ENCODE measurements at places on chromosomes 2 and 18.

- no peak for DNase-seq
Observed at GRCh38 chr2:25161055-25161781, 7.2 kb downstream of the POMC start.

DNA sequence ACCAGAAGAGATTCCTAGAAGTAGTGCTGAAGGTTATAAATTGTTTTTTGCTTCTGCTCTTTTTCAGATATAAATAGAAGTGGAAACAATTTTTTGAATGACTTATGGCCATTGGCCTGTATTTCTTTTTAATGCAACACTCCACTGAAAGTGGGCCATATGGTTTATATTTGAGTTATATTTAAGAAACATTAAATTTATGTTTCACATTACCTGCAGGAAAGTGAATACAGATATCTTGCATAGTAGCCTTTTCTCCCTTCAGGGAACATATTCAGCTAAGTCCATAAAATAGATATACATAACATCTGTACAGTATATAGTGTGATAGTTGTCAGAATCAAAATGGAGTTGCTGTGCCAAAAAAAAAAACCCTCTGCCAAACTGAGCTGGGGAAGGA is 53.1 kb upstream of the EFEMP1 start:
- DNase-seq = no peak

DNA sequence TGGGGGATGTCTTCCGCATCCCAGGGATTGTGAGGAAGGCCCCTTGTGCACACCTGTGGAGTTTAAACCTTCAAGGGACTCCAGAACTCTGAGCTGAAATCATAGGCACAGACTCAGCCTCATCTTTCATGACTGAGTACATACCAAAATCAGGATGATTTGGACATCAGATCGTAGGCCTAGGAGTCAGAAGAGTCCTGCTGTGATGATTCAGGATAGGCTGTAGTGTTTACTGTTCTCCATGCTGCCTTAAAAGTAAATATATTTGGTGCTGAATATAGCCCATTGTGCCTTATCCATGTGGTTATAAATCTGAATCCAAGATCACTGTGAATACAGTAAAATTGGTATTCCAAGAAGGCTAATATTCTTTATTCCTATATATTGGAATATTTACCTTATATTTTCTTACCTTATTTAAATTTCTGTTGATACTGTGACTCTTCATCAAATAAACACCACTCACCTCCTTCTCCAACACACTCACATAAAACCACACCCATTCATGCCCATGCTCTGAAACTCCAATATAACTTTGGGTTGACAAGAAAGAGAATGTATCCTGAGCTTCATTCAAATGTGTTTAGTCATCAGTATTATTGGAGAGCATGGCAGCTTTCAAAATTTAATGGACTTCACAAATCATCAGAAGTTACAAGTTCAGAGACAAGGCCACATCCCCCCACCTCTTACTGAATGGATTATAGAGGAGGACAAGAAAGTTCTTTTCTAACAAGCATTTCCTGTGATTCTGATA is 561.4 kb upstream of the LINC00305 start:
- DNase-seq = no peak

- no peak for DNase-seq
Observed at GRCh38 chr2:156896294-156896693, 361.2 kb upstream of the GALNT5 start.

DNA sequence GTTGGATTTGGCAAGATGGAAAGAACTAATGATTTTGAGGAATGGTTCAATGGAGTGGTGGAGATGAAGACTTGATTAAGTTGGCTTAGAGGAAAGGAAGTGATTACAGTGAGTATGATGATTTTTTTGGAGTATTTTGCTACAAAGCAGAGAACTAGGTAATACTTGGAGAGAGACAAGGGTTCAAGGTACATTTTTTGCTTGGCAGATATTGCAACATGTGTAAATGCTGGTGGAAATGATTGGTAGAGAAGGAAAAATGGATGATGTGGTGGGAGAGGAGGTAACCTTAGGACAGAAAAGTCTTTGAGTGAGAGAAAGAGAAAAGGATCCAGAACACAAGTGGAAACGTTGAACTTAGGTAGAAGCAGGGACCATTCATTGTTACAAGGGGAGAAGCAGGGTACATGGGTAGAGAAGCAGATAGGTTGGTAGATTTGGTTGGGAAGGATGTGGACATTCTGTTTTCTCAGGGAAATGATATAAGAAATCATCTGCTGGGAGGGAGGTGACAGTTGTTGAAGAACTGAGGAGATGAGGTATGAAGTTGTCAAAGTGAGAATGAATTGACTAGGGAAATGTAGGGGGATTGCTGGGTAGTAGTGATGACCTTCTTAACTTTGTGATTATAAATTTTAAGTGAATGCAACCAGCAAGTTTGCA is 6.5 kb downstream of the EHBP1 start:
- no peak for DNase-seq

DNA sequence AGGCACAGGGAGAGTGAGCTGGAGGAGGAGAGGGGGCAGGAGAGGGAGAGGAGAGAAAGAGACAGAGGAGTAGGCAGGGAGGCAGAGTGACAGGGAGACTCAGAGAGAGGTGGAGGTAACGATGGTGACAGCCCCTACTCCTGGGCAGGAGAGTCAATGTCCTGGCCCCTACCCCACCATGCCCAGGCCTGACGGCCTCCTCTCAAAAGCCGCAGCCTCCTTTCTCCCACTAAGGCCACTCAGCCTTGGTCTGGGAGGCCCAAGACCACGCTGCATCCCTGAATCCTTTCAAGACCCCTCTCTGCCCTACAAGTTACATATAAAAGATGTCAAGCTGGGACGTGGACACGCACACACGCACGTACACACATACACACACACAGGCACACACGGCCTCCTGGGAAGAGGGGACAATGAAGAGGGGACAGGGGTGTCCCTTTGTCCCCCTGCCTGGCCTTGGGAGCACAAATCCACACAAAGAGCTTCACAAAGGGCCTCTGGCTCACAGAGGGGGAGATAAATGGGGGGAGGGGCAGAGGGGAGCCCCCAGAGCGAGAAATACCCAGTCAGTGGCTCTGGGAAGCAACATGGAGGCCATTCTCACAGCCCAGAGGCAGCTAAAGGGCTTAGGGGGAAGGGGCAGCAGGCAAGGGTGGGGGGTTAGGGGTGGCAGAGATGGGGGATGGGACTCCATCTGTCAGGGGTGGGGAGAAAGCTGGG is 19.5 kb upstream of the TNS1 start:
- no peak for DNase-seq

DNA sequence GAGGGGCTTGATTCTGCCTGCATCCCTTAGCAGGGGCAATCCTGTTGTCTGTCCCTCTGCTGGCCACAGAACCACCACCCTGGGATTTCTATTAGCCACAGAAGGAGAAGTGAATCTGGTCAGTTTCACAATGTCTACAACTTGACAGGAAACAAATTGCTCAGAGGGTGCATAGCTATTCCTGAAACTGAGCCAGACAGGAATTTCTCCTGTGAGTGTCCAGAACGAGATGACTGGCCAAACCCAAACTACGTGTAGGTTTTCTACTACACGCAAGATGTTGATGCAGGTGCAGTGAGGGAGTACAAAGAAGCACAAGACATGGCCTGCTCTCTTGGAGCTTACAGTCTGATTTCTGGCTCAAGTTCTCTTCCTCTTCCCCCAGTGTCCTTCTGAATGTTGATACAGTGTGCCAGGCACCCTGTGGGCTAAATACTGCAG is 201.9 kb downstream of the CLIP4 start:
- no peak for DNase-seq

DNA sequence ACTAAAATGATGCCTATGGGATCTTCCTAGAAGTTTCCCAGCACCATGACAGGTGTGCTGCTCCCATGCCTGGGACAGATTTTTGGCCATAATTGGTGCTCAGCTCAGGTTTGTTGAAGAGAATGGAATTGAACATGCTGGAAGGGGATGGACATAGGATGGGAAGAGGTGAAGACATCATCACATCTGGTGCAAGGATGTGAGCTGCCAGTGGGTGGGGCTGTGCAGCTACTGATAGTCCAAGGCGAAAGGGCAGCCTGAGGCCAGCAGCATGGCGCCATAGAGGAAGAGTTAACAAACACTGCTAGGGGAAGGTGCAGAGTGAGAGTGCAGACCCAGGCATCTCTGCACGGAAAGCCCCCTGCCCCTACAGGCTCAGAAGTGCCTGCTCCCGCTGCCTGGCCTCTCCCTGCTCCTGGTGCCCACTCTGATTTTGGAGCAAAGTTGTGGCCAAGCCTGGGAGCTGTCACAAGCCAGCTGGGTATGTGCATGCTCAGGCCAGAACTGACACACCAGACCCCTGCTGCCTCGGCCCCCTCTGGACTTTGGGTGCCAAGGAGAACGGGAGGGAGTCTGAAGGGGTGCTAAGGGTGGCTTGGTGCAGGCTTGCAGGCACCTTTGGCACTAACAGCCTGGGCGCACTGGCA is 178.6 kb downstream of the ZBTB7C start:
- peak; percentile 76 for DNase-seq

DNA sequence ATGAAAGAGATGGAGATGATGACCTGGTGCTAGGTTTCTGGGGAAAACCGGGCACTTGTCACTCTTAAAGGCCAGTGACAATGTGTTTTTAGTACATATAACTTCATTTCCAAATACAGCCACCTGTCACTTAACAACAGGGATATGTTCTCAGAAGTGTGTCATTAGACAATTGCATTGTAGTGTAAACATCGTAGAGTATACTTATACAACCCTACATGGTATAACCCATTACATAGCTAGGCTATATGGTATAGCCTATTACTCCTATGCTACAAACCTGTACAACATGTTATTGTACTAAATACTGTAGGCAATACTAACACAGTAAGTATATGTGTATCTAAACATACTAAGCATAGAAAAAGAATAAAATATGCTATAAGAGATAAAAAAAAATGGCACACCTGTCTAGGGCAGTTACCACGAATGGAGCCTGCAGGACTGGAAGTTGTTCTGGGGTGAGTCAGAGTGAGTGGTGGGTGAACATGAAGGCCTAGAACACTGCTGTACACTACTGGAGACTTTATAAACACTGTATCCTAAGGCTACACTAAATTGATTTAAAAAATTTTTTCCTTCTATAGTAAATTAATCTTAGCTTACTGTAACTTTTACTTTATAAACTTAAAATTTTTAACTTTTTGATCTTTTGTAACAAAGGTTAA is 123.2 kb downstream of the THADA start:
- DNase-seq = no peak

- DNase-seq = no peak
Observed at GRCh38 chr2:27314709-27315108, 6.5 kb upstream of the UCN start.

GRCh38 chr2:152335726-152336118 is 748 bp downstream of the FMNL2 start:
- no peak for DNase-seq

DNA sequence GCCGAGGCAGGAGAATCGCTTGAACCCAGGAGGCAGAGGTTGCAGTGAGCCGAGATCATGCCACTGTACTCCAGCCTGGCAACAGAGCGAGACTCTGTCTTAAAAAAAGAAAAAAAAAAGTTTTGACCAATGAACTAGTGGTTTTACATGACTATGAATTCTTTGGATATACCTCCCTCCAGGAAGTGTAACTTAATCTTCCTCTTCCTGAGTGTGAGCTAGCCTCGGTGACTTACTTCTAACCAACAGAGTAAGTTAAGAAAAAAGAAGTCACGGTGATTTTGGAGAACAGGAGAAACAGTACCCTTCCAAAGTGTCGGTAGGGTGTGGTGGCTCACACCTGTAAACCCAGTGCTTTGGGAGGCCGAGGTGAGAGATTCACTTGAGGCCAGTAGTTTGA is 7.1 kb downstream of the TIA1 start:
- DNase-seq = no peak

- DNase-seq = peak; percentile 17
Observed at GRCh38 chr18:2540575-2540974, 30.7 kb downstream of the METTL4 start.

DNA sequence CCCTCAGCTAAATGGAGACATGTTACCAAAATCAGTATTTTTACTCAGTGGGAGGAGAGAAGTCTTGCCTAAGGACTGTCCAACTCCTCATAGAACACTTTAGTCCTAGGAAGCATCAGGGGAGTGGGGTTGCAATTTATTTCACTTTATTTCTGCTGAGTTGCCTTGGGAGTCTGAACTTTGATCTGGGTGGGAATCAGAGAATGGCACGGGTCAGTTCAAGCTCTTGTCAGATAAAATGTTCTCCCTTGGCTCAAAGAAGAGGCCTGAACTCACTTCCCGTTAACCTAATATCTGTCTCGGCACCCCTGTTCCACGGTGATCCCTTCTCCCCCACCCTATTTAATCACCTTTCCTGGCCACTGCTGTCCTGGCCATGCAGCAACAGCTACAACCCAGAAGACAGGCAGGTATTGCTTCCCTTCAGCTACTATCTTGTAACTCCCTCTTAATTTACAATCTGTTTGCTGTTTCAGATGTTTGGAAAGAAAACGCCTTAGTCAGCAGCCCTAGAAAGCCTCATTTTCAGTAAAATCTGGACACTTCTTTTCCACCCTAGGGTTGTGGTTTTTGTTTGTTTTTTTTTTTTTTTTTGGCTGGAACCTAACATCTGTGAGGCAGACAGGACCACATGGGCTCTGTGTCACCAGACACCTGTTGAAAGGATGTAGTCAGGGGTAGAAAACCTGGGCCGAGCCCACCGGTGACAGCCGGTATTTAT is 52.5 kb downstream of the SERTAD2 start:
- DNase-seq = no peak

GRCh38 chr18:12340945-12341660 is 33.1 kb downstream of the TUBB6 start:
- DNase-seq = no peak

- no peak for DNase-seq
Observed at GRCh38 chr2:128520340-128520739, 201.7 kb upstream of the HS6ST1 start.

- no peak for DNase-seq
Observed at GRCh38 chr2:16031058-16031847, 90.9 kb downstream of the MYCN start.

- DNase-seq = no peak
Observed at GRCh38 chr2:54594048-54594447, 129.4 kb upstream of the EML6 start.

DNA sequence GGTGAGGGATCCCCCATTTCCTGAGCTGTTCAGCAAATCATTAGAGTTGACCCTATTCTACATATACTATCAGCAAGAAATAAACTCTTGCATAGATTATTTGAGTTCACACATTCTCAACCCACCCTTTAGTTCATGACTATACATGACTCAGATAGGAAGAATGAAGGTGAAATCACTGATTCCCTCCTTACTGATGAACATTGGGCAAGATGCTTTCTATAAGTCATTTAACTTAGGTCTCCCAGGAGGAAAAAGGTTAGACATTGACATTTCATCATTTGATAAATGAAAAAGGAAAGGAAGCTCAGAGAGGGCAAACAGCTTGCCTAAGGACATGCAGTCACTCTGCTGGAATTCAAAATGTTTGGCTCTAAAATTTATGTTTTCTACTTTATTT is 408.0 kb downstream of the TMEM182 start:
- DNase-seq = no peak

GRCh38 chr18:55910296-55910695 is 322.3 kb upstream of the TCF4 start:
- DNase-seq = no peak

- no peak for DNase-seq
Observed at GRCh38 chr18:75408554-75409506, 18.7 kb downstream of the SMIM21 start.

Data from nephron progenitor cell (in vitro differentiated cells).